ENCODE measurements at places on chromosomes 12 and 14.

DNA sequence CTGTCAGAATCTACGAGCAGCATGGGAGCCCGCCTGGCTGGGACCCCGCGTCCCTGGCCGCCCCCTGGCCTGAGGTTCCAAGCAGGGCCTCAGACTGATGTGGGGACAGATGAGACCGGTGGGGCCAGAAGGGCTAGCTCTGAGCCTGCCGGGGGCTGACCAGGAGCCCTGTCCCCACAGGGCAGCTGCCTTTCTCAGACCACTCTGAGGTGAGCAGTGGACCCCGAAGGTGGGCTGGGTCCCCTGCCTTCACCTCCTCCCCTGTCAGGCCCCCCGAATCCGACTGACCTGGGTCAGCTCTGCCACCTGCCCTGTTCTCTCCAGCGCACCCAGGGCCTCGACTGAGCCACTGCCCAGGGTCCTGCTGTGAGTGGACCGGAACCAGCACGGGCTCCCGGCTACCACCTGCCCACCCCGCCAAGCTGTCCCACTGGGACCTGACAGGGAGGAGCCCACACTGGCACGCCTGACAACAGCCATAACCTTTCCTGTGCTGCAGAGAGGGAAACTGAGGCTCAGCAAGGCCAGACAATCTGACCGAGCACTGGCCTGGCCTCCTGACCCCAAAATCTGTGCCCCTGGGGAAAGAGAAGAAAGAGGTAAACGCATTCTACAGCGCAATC is 29.7 kb upstream of the TMEM179 start:
- DNase-seq, result no peak

GRCh38 chr14:93322929-93323599 is 9.8 kb downstream of the BTBD7 start:
- DNase-seq, result no peak

DNA sequence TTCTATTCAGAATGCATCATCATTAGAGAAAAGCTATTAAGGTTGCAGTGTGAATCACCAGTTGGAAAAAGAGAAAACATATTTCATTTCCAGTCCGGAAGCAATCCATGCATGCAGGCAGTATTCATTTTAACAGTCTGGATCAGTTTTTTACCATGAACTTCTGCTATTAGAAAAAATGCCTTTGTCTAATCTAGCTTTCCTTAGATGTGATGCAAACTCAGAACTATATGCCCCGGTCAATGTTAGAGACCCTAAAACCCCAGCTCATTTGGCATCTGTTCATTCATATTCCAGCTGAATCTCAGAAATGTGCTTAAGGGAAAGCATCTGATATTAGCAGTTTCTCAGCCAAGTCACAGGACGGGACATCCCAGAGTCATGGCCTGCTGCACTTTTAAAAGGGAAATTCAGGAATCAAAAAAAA is 8.5 kb downstream of the IRAK3 start:
- DNase-seq, result no peak

GRCh38 chr12:104439137-104439536 is 17.6 kb upstream of the CHST11 start:
- DNase-seq, result no peak

DNA sequence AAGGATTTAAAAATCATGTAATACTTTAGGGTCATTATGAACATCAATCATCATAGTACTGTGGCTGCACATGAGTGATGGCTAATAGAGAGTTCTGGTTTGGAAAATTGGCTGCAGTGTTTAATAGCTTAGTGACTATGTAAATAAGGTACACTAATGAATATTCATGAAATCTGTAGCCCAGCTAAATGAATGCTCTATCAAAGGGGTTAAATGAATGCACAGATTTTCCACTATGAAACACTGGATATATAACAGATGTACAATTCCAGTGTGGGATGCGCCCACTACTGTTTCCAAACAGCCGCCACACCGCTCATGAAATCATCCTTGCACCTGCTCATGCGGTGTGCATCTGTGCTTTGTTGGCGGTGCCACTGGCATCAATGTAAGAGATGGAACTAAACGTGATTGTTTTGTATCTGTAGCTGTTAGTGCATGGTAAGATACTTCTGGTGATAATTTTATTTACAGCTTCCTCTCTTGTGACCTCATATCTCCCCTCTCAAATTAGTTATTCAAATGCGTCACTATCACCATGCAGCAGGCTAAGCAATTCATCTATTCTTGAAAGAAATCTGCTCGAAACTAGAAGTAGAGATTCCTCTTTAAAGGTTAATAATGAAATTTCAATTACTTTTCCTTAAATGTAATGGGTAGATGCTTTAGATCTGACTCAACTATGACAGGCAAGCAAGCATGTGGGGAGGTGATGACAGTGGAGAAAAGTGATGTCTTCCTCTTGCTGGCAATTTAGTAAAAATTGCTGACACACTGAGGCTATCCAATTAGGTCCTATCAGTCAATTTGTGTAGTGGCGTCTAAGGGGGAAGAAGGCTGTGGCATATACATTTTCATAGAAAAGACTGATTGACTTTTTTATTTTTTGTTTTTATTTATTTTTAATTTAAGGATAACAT is 433.6 kb downstream of the AEBP2 start:
- DNase-seq, result no peak

DNA sequence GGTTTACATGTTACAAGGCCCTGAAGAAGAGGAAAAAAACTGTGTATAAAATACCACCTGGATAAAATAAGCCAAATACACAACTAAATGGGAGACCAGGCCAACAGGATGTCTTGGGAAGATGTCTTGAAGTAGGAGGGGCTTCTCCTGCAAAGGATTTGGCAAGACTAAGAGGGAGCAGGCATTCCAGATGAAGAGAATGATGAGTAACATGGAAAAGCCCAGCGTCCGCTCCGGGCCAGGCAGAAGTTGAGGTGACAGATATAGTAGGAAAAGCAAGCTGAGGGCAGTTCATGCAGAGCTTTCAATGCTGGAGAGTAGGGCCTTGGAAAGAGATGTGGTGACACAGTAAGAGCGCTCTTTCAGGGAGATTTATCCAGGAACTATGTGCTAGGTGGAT is 16.1 kb upstream of the EIF4B start:
- DNase-seq, result no peak

GRCh38 chr12:117444781-117445180 is 83.4 kb upstream of the NOS1 start:
- DNase-seq, result no peak

- no peak for DNase-seq
Observed at GRCh38 chr12:22919883-22920282, 294.9 kb downstream of the ETNK1 start.

- DNase-seq, result no peak
Observed at GRCh38 chr12:71158361-71158882, 623 bp upstream of the TSPAN8 start.

GRCh38 chr12:111488271-111488670 is 82.5 kb downstream of the SH2B3 start:
- no peak for DNase-seq

GRCh38 chr12:40292788-40293429 is 68.1 kb downstream of the LRRK2 start:
- no peak for DNase-seq

DNA sequence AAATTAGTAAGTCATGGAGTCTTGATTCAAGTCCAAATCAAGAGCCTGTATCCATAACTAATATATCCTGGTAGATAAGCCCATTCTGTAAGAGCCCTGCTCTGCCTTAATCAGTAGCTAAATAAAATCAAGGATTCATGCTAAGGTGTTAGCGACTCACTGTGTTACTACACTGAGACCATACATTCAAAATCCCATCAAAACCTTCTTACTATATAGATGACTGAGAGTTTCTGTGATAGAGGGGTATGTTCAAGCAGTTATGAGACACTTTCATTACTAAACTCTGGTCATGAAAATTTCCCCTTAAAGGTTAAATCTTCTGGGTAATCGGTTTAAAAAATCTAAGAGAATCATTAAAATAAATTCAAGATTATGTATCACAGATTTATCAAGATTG is 78.5 kb downstream of the MDGA2 start:
- no peak for DNase-seq

All from GM12892 (cell line).